ENCODE measurements at places on chromosomes 2 and 18.

DNA sequence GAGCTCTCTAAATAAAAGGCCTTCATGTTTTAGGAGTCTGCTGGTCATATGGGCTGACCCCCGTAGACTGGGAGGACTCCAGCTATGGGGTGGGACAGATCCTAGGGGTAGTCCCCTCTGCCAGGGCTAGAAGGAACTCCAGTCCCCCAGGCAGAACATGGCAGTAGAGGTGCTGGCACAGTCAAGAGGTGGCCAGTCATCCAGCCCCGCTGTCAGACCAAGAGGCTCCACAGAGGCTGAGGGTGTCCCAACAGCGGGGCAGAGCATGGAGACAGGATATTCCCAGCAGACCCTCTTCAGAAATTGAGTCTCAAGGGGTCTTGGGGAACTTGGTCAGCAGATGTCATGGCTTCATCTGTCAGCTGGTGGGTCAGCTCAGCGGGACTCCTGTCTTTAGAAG, 76.6 kb downstream of the LONRF2 start:
- no peak for DNase-seq

- DNase-seq: no peak
These were observed 47.9 kb upstream of the MAT2A start for GRCh38 chr2:85490861-85491755.

DNA sequence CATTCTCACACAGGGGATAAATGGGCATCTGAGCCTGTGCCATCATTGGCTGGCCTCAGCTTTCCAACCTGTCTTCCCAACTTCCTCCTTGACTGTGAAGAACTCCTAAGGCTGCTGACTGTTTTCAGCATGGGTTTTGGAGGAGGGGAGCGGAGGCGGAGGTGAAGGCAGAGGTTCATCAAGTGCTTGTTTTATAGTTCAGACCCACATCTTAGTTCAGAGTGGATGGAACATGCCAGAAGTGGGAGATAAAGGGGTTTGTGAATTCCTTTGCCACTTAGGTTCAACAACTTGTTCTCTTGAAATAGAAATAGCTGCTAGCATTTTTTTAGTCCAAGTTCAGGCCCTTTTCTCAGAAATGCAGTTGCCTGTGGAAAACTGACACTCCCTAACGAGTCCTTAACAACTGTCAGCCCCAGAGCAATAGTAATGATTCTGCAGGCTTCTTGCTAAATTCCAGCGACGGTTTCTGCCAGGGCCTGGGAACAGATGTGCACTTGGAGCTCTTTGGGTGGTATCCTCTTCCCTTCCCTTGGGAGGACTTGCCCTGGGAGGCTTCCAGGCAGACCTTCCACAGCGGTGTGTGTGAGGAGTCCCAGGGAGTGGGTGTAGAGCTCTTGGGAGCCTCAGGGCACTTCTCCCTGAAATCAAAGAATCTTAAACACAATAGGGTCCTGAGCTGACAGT, 30.1 kb upstream of the ITGA6 start:
- DNase-seq: no peak

DNA sequence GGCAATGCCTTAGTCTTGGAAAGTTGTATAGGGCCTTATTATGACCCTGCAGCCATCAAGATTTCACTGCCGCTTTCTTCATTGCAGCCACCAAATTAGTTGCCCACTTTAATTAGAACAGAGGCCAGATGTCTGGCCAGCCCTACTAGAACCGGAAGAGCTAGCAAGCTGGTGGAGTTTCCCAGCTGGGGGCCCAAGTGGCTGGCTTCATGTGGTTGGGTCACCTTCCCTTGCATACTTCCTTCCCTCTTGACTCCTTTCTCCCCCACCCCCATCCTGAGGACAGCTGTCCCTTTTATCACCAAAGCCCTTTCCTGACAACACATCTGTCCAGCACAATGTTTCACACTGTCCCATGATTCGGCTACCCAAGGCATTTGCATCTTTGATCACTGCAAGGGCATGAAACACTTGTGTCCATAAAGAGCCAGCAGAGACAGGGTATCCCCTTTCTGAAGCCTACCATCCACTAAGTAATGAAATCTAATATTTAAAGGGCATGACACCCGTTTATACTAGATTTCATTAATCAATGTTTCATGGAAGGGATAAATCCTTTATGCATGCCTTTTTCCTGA, 187.2 kb downstream of the BCL11A start:
- DNase-seq: no peak

- DNase-seq: no peak
These were observed 4.1 kb upstream of the EVA1A start for GRCh38 chr2:75564713-75565359.

Data from foreskin keratinocyte (primary cell).